ENCODE measurements at places on chromosomes 2 and 18. TPM values are rescaled to one million over a fixed set of nuclear protein-coding genes. Genes with fewer than 3 reads are reported as not detected.

Gene CAPN13
- total RNA-seq = not detected

Gene CLEC4F
- total RNA-seq = not detected

Gene SULT1C2
- total RNA-seq = not detected

Gene ADAM23
- total RNA-seq = 0.10 TPM

Gene DSG1
- total RNA-seq = not detected

Gene FKBP1B
- total RNA-seq = 0.35 TPM

Gene LRRTM4
- total RNA-seq = not detected

Gene UGT1A10
- total RNA-seq = not detected

Gene FAM228A
- total RNA-seq = not detected

Gene XDH
- total RNA-seq = not detected

Gene TRIM43
- not detected for total RNA-seq

Gene CSRNP3
- not detected for total RNA-seq

Gene REG1B
- total RNA-seq = not detected

Gene CPS1
- total RNA-seq = 0.96 TPM

Gene FRZB
- total RNA-seq = not detected

Gene IL1F10
- total RNA-seq = not detected

Gene PLGLB2
- total RNA-seq = 0.10 TPM

Gene STPG4
- total RNA-seq = 0.27 TPM

Gene DCDC2C
- total RNA-seq = not detected

Gene POLE4
- total RNA-seq = 76.5 TPM

Gene GNAL
- not detected for total RNA-seq

Gene BMP10
- total RNA-seq = not detected

Gene FASTKD2
- 22.8 TPM for total RNA-seq

Gene MGAT4A
- total RNA-seq = 87.5 TPM

Gene APLF
- total RNA-seq = 2.4 TPM

Gene NIFK
- total RNA-seq = 112 TPM

Gene CDK5R2
- not detected for total RNA-seq

Gene SRSF7
- 217 TPM for total RNA-seq

Gene CCT4
- 377 TPM for total RNA-seq

Gene COLEC12
- total RNA-seq = not detected

Gene ACP1
- 147 TPM for total RNA-seq

Gene MAPRE3
- 3.8 TPM for total RNA-seq

Gene UGT1A5
- total RNA-seq = not detected

Gene AQP12B
- not detected for total RNA-seq

Gene C18orf54
- 11.5 TPM for total RNA-seq

Data from activated naive CD4-positive, alpha-beta T cell treated with anti-CD3 and anti-CD28 coated beads for 36 hours (primary cell).